NCI-H446 treated with DMSO at 0.1 percent for 48 hours (cell line): ENCODE measurements at places on chromosomes 13 and 19.

GRCh38 chr19:38682872-38683392 is 35.5 kb downstream of the ACTN4 start:
- DNase-seq, result no peak

GRCh38 chr19:49442354-49442753 is 1.0 kb upstream of the SLC17A7 start:
- DNase-seq, result peak; percentile 25

DNA sequence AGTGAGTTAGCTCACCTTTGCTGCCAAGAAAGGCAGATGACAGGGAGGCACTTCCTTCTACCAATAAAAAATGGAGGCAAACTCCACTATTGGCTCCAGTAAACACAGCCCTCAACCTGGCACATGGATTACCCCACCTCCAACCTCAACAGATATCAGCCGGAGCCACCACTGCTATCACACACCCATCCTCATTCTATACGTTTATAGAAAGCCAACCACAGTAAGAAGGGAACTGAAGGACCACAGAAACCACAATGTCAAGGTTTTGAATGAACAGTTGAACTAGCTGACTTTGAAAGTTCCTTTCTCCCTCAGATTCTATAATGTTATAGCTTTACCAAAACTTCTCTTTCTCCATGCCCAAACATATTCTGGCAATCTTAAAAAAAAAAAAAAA is 526.2 kb downstream of the UQCRFS1 start:
- no peak for DNase-seq

GRCh38 chr13:23859455-23859854 is 29.7 kb downstream of the MIPEP start:
- no peak for DNase-seq

GRCh38 chr13:40553356-40553755 is 113.1 kb downstream of the FOXO1 start:
- peak; percentile 49 for DNase-seq

- no peak for DNase-seq
These were observed 926 bp upstream of the HNRNPUL1 start for GRCh38 chr19:41263042-41263849.

DNA sequence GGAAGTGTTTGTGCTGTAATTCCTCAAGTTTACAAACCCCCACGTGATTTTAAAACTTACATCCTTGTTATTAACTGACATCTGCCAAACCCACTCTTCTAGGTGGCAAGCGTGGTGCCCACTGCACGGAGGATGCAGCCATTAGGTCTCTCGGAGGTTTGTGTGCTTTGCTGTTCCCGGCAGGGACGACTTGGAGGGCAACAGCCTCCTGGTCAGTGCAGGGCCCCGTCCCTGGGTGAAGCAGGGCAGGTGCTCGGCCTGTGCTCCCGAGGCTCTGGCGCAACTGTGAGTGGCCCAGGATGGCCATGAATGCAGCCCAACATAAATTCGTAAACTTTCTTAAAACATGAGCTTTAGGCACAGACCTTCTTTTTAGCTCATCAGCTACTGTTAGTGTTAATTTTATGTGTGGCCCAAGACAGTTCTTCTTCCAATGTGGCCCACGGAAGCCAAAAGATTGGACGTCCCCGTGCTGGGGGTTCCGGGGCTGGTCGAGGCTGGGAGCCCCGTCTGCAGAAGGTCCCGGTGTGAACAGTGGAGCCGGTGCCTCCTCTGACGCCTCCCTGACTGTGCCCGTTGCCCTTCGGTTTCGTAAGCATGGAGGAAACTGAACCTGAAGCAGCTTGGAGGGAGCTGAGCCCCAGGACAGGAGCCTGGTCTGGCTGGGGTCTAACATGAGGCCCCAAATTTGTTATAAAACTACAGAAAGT is 11.9 kb downstream of the GAS6 start:
- DNase-seq, result no peak

DNA sequence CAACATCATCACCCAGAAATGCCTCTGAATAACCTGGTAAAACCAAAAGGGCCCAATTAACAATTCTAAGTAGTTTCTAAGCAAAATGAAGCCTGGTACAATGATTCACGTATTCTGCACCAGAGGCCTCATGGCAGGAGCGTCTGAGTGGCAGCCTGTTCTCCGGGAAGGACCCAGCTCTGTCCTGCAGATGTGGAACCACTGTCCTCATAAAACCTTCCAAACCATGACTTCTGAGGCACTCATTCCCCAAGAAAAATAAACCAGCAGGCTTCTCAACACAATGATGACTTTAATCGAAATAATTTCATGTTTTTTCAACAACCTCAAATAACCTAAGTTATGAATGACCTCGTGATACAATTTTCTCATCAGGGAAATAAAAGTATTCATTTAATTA is 89.9 kb downstream of the STK24 start:
- DNase-seq, result no peak

DNA sequence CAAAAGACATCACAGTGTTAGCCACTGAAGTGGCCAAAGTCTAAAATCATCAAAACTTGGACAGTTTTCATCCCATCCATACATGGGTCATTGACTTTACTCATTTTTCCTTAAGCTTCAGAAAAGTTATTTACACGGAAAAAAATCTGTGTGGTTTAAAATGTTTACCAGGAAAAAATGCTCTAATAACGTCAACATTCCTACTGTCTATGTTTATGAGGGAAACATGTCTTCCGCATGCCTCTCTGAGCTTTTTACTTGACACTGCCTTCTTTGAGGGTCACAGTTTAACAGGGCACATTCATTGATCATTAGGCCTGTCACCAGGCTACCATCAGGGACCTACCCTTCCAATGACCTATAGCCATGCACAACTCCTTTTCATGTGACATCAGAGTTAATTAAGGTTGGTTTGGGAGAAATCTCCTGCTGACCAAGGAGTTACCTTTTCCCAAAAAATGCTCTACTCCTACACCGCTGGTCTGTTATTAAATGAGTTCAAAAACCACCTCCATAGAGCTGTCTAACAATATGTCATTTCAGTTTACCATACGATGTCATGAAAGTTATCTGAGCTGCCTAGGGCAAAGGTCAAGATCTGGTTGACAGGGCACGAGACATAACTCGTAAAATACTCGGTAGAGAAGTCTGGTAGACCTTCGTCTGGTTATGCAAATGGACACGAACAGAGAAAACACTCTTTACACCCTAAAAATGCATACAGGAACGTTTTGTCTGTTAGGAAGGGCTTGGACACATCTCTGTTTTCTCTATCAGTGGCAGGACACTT is 17.8 kb downstream of the FLT1 start:
- DNase-seq, result no peak
